ENCODE measurements at places on chromosomes 12 and 14. TPM values are rescaled to one million over a fixed set of nuclear protein-coding genes. Genes with fewer than 3 reads are reported as not detected.

DNA sequence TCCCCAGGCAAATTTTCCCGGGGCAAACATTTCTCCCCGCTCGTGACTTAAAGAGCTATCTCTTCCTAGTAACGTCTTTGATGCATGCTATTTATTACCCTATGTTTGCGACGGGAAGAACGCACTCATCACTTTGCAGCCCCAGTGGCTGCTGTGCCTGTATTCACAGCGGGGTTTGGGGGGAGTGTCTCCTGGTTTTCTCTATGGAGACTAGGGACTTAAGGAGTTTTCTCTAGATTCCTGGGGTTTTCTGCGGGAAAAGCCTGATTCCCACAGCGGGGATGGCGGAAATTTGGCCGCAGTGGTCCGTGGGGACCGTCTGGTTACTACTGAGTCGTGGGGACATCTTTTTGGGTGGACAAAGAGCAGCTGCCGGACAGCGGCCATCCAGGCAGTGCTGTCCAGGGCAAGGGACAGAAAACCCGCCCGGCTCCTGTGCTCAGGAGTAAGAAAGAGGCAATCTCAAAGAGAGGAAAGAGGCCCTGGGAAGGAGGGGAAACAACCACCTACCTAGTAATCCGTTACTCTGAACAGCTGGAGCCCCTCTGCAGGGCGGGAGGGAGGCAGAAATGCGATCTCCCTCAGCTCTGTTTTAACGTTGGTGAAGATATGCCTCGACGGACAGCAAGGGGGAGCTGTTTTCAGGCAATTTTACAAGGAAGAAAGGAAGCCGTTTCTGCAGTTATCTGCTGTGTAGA is 771 bp upstream of the AVPR1A start:
- no peaks in the 10 kb centered on the region for H3K4me1 ChIP-seq
- H3K27ac ChIP-seq = no peak overlapping the region
- no peak for DNase-seq
- no peaks in the 10 kb centered on the region for H3K36me3 ChIP-seq

GRCh38 chr14:35301735-35302528 is 9.8 kb downstream of the PSMA6 start:
- no peaks in the 10 kb centered on the region for H3K27me3 ChIP-seq
- H3K36me3 ChIP-seq = no peaks in the 10 kb centered on the region
- H3K4me1 ChIP-seq = peaks cover 18% of the 10 kb centered on the region

Gene RTN1
- total RNA-seq = not detected

- H3K36me3 ChIP-seq = no peaks in the 10 kb centered on the region
- DNase-seq = no peak
- no peak overlapping the region for H3K27ac ChIP-seq
- H3K4me1 ChIP-seq = peaks cover 27% of the 10 kb centered on the region
- peak overlapping the region; percentile 33 for H3K4me3 ChIP-seq
- peaks cover 11% of the 10 kb centered on the region for H3K27me3 ChIP-seq
Observed at GRCh38 chr12:57549203-57549908, 488 bp upstream of the KIF5A start.

- peaks cover 16% of the 10 kb centered on the region for H3K4me1 ChIP-seq
- H3K27me3 ChIP-seq = no peaks in the 10 kb centered on the region
- DNase-seq = no peak
- no peaks in the 10 kb centered on the region for H3K36me3 ChIP-seq
- no peak overlapping the region for H3K27ac ChIP-seq
Observed at GRCh38 chr14:95770777-95771176, 56.9 kb upstream of the TCL1A start.

- H3K4me3 ChIP-seq = no peak overlapping the region
- H3K36me3 ChIP-seq = no peaks in the 10 kb centered on the region
- H3K27ac ChIP-seq = no peak overlapping the region
- H3K4me1 ChIP-seq = peaks cover 14% of the 10 kb centered on the region
Observed at GRCh38 chr12:117059156-117059555, 40.1 kb downstream of the TESC start.

Gene INHBE
- not detected for total RNA-seq
